ENCODE measurements at places on chromosomes 4 and X. TPM values are rescaled to one million over a fixed set of nuclear protein-coding genes. Genes with fewer than 3 reads are reported as not detected.

The SH3BGRL gene
- 62.2 TPM for total RNA-seq

The HERC6 gene
- total RNA-seq, result 8.7 TPM

GRCh38 chrX:131874300-131874699 is 148.8 kb upstream of the STK26 start:
- no peak for DNase-seq

GRCh38 chr4:127997534-127998388 is 32.6 kb downstream of the ABHD18 start:
- DNase-seq, result peak; percentile 56

- DNase-seq, result no peak
Measured at GRCh38 chr4:141530627-141531026, 105.8 kb upstream of the IL15 start.
